ENCODE measurements at places on chromosomes 5 and 9.

DNA sequence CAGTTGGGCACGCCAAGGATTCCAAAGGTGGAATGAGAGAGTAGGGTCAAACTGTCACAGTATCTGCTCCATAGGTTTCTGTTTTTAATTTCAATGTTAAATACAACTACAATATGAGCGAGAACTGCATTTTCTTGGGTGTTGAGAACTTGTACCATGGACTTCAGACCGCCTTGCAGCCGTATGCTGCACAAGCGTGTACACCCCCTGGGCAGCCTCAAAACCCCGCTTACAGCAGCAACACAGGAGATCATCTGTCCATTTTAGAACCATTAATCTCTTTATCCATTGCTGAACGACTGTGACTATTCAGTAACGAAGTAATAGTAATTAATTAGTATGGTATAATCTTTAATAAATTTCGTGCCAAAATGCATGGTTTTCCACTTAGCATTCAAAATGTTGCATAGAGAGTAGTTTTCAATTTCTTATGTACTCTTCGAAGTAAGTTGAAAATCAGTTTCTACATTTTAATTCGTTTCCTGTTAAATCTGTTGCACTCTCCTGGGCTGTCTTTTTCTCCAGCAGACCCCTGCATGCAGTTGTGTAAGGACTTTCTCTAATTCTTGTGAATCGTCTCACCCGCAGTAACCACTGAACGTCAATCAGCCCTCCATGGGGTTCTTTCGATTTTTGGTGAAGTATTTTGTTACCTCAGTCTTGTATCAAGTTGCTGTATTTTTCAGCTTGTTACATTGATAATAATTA is 42.0 kb upstream of the GARNL3 start:
- no peak for DNase-seq

- DNase-seq: no peak
These were observed 296.9 kb downstream of the FAM170A start for GRCh38 chr5:119926301-119926700.

DNA sequence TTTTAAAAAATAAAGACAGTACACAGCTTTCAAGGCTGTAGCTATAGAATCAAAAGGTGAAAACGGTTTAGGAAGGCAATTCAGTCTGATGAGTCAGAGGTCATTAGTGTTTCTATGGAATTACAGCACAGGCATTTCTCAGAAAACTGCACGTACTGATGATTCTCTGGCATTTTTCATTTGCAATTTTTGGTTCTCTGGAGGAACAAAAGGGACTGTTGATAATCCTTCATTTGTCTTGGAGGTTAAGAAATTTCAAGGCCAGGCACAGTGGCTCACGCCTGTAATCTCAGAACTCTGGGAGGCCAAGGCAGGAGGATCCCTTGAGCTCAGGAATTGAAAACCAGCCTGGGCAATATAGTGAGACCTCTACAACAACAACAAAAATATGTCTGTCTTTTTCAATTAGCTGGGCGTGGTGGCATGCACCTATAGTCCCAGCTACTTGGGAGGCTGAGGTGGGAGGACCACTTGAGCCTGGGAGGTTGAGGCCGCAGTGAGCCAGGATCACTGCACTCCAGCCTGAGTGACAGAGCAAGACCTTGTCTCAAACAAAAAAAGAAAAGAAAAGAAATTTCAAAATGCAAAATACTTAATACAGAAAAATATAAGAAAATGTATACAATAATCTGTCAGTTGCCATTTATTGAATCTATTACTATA is 27.3 kb downstream of the NR6A1 start:
- DNase-seq: no peak

DNA sequence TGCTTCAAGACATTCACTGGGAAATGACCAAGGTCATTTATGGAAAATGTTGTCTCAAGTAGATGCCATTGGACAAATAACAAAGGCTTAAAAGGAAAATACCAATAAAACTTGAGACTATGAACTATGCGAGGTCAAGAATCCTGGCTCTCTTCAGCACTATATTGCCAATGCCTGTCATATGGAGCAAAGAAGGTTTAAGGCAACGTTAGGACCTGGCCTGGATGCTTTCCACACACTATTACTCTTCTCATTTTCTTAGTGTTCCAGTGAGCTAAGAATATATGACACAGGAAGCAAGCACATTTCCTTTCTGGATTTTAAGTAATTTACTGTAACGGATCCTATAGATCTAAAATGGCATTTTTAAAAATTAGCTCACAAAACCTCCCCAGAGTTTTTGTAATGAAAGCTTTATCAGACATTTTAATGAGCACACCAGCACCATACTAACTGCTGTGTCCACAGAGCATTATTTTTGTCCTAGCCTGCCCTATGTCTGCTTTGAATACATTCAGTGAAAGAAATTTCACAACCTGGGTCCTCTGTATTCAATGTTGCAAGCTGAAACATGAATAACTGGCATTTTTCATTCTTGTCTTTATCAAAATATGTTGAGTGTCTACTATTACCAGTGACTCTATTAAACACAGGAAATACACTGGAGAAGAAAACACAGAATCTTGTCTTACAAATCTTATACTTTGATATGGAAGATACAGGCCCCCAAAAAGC is 315.6 kb downstream of the CETN3 start:
- no peak for DNase-seq

- DNase-seq: no peak
These were observed 8.8 kb downstream of the ARPC5L start for GRCh38 chr9:124870723-124871122.

- DNase-seq: no peak
These were observed 203.0 kb downstream of the ATPSCKMT start for GRCh38 chr5:10046676-10047075.

GRCh38 chr5:93236807-93237421 is 344.1 kb downstream of the NR2F1-AS1 start:
- DNase-seq: no peak

DNA sequence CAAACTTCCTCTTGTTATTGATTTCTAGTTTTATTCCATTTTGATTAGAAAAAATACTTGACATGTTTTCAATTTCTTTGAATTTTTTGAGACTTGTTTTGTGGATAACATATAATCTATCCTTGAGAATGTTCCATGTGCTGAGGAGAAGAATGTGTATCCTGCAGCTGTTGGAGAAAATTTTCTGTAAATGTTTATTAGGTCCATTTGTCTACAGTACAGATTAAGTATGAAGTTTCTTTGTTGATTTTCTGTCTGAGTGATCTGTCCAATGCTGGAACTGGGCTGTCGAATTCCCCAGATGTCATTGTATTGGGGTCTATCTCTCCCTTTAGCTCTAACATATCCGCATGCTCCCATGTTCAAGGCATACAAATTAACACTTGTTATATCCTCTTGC is 251.2 kb downstream of the CSNK1G3 start:
- no peak for DNase-seq

- peak; percentile 88 for DNase-seq
These were observed at the start of gene NRARP for GRCh38 chr9:137302118-137302448. TSS of gene NRARP (minus strand) at chr9:137302271. CDS start at chr9:137301928, 343 bp downstream.

DNA sequence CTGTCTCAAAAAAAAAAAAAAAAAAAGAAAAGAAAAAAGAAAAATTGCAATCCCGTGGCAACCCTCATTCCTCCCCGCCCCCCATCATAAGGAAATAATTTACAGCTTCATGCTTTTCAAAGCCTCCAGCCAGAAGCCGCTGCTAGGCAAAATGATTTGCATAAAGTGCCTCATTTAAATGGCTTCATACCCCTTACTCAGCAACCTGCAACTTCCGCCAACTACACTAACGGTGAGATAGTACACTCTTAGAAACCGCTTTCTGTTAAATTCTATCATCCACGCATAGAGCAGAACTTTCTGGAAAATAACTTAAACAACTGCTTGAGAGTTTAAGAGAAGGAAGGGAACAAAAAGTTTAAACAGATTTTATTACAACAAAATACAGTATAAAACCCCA is 17.8 kb downstream of the SERINC5 start:
- DNase-seq: no peak

DNA sequence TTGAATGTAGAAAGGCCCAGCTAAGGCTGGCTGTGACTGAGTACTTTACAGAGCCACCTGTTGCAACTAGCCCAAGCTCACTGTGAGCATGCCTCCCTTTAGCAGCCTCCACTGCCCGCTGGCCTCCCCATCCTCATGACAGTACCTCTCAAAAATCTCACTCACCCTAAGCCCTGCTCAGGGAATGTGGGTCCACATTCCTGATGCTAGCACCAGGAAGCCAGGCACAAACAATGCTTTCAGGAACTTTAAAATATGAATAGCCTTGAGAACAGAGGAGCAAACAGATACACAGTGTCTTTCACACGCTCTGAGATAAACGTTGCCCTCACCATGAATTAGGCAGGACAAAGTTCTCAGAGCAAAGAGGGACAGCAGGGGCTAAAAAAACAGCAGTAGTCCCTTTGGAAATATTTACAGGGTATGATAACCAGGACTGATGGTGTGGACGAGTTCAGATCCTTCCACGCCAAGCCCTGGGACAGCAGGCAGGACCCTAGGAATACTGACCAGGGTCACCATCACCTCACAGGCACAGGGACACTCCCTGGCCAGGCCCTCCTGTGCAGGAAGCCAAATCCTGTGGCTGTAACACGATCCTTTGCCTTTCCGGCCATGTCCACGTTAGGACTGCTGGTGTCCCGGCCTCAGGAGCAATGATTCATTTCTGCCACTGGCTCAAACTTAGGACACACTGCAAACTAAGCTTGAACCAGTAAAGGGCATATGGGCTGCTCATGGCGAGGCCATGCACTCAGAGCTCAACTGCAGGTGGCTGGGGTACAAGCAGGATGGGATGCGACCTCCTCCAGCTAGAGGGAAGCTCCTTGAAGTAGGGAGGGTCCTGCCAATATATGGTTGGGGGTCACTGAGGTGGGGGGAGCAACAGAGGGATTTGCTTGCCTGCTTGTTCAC is 9.6 kb downstream of the ACSL6 start:
- no peak for DNase-seq

- DNase-seq: peak; percentile 53
These were observed 47.3 kb upstream of the PHYKPL start for GRCh38 chr5:178279723-178280438.

DNA sequence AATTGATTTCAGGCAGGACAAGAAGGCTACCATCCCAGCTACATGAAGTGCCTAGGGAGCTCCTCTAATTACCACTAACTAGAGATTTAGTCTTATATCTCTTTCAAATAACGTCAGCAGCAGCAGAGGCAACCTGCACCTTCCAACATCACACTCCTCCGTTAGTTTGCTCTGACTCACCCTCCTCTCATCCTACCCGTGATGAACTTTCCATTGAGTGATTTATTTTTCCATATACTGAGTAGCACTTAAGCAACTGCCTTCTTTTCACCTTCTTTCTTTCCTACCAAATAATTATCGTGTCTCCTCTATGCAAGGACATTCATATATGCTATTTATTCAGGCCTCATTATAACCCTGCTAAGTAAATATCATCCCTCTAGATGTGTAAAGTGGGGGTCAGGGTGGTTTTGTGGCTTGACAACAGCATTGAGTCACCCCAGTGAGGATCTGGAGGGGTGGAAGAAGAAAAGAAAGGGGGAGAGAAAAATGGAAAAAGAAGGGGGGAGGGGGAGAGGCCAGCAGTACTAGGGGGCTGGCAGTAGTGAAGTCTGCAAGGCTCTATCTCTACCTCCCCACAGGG is 64.6 kb upstream of the CAST start:
- DNase-seq: no peak

- DNase-seq: no peak
These were observed 840.4 kb upstream of the WWC1 start for GRCh38 chr5:167451076-167451475.

GRCh38 chr5:51394609-51395008 is 11.4 kb downstream of the ISL1 start:
- DNase-seq: no peak

- no peak for DNase-seq
These were observed 120.4 kb upstream of the PTGER4 start for GRCh38 chr5:40559306-40559705.

GRCh38 chr5:77210091-77210963 is at the start of gene PDE8B:
TSS of gene PDE8B (plus strand) at chr5:77210680. CDS start at chr5:77210926, 246 bp downstream.
- DNase-seq: no peak

- DNase-seq: no peak
These were observed 43.4 kb upstream of the FANCC start for GRCh38 chr9:95360866-95361265.

GRCh38 chr9:438961-439768 is 224.5 kb downstream of the DOCK8 start:
- no peak for DNase-seq

DNA sequence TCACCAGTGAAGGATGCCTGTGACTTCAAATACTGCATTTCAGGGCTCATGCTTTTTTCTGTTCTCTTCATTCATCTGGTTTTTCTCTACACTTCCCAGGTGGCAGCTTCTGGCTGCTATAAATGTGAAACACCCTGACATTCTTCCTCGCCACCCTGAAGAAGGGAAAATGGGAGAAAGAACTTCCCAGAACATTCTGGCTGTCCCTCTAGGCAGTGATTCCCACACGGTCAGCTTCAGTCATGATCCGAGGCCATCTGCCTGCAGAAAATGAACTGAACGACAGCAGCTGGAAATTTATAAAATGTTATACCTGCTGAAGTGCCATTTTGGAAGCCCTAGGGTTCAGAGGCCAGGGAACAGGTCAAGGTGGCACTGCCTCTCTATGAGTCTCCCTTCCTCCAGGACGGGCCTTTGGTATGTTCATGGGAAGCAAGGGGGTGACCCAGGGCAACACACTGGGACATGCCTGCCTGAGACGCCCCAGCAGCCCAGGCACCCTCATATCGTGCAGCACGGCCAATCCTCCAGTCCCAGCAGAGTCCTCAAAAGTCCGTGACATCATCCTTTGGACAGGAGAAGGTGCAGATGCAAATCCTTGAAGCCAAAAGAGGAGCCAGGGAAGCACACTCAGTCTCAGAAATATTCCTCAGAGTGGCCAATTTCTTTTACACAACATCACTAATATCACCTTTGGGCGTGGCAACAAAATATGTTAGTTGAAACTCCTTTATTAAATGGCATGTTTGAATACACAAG is 107.1 kb downstream of the SEMA5A start:
- no peak for DNase-seq

- no peak for DNase-seq
These were observed 311.3 kb downstream of the NDUFS4 start for GRCh38 chr5:53871775-53872174.

GRCh38 chr5:127586066-127586770 is 62.7 kb upstream of the CTXN3 start:
- no peak for DNase-seq

GRCh38 chr5:40271476-40271875 is 408.2 kb upstream of the PTGER4 start:
- DNase-seq: no peak

- DNase-seq: no peak
These were observed 25.0 kb downstream of the ERBIN start for GRCh38 chr5:65951330-65951729.

DNA sequence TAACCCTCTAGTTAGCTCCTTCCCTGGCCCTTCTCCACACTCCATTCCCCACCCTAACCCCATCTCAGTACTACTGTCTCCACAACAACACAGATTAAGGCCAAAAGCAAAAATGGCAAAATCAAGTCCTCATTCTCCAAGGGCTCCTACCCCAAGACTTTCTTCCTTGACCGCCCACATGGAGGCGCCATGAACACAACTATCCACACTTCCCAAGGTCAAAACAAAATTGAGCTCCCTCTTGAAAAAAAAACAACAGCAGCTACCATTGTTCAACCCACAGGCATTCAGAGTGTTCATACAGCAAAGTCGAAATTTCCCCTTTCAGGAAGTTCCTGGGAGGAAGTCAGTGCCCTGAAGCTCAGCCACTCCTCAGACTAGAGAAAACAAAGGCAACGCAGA is 54.4 kb downstream of the GNAQ start:
- DNase-seq: peak; percentile 51

GRCh38 chr5:168426007-168426863 is 60.0 kb upstream of the RARS1 start:
- DNase-seq: no peak

All from CD4-positive, alpha-beta T cell treated with Interferon alpha-2 for 1 hour (primary cell).